Right ventricle myocardium superior (tissue), 1 donor: ENCODE measurements at places on chromosomes 16 and 17.

- no peak for DNase-seq
Observed at GRCh38 chr17:73551759-73552158, 92.5 kb downstream of the SDK2 start.

GRCh38 chr17:59389066-59389465 is 57.6 kb downstream of the YPEL2 start:
- DNase-seq = no peak

DNA sequence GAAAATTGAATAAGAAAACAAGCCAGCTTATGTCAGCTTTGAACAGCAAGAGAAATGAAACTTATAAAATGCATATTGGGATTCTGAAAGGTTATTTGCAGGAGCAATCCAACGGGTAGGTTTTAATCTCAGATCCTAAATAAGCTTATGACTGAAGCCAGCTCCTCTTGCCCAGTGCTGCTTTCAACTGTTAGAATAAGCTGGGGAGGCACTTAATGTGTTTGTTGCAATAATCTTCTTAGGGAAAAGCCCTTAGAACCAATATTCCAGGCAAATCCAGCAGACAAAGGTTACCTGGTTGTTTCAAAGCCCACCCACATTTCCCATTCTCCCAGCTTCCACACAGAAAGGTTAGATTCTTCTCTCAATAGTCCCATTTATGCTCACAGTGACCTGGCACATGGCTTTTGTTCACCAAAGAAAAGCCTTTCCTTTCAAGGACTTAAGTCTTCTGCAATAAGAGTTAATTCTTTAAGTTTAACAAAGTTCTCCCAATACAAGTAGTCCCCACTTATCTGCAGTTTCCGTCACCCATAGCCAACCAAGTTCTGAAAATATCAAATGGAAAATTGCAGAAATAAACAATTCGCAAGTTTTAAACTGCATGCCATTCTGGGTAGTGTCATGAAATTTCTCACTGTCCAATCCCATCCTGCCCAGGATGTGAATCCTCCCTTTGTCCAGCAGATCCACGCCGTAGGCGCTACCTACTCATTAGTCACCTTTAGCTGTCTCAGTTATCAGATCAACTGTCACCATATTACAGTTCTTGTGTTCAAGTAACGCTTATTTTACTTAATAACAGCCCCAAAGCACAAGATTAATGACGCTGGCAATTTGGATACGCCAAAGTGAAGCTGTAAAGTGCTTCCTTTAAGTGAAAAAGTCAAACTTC is 5.9 kb downstream of the TEX2 start:
- DNase-seq = no peak

- no peak for DNase-seq
Observed at GRCh38 chr16:27676839-27677238, 126.9 kb downstream of the KATNIP start.

GRCh38 chr17:46949291-46950174 is 26.6 kb downstream of the GOSR2 start:
- no peak for DNase-seq
